T-helper 17 cell (primary cell): ENCODE measurements at places on chromosomes 1 and 21.

DNA sequence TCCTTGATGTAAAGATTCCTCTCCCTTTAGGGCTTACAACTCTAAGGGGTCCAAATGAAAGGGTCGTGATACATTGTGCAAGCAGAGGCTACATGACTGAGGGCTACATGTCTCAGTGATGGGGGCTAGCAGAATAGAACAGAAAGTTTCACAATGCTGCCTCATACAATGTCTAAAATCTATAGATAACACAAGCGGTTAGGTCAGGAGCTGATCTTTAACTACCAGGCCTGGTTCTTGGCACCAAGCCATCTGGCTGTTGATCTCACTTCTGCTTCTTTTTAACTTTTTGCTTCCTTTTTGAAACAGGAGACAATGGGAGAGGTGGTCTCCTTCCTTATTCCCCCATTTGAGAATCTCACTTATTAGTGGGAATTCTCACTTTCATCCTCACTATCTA is 710.2 kb downstream of the AMY1C start:
- H3K36me3 ChIP-seq: no peaks in the 10 kb centered on the region
- H3K4me3 ChIP-seq: no peak overlapping the region
- no peaks in the 10 kb centered on the region for H3K27me3 ChIP-seq
- no peak overlapping the region for H3K27ac ChIP-seq

DNA sequence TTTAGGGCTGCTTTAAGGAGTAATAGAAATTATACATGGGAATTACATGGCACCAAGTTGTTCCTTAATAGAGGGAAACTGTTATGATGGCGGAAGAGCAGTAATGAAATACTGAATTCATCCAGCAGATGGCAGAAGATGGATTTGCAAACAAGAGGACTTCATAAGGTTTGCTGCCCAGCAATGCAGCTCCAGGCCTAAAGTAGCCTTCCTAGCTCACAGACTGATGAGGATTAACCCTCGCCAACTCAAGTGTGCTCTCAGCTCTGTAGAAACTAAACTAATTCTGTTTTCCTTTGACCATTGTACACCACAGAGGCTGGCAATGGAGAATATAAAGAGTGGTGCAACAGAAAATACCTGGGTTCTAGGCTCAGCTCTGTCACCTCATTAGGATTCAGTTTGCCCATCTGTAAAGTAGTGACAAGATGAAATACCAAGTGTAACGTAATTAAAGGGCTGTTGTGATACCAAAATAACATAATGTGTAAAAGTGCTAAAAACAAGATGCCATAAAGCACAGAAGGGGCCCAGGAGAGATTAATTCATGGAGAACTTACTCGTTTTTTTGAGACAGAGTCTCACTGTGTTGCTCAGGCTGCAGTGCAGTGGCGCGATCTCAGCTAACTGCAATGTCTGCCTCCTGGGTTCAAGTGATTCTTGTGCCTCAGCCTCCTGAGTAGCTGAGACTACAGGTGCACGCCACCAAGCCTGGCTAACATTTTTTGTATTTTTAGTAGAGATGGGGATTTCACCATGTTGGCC is 102.4 kb upstream of the SERBP1 start:
- peaks cover 20% of the 10 kb centered on the region for H3K27me3 ChIP-seq
- no peak overlapping the region for H3K27ac ChIP-seq
- H3K4me3 ChIP-seq: no peak overlapping the region
- H3K4me1 ChIP-seq: no peaks in the 10 kb centered on the region
- DNase-seq: no peak
- H3K36me3 ChIP-seq: no peaks in the 10 kb centered on the region

GRCh38 chr1:193144999-193145398 is 23.2 kb downstream of the CDC73 start:
- peaks cover 15% of the 10 kb centered on the region for H3K4me1 ChIP-seq
- no peak for DNase-seq
- peaks cover 10% of the 10 kb centered on the region for H3K36me3 ChIP-seq
- H3K27me3 ChIP-seq: no peaks in the 10 kb centered on the region
- no peak overlapping the region for H3K27ac ChIP-seq

- DNase-seq: no peak
- H3K4me1 ChIP-seq: peaks cover 2% of the 10 kb centered on the region
- no peaks in the 10 kb centered on the region for H3K36me3 ChIP-seq
- H3K27ac ChIP-seq: no peak overlapping the region
Observed at GRCh38 chr1:165143437-165144065, 213.0 kb downstream of the LMX1A start.

- H3K27me3 ChIP-seq: no peaks in the 10 kb centered on the region
- no peaks in the 10 kb centered on the region for H3K36me3 ChIP-seq
- no peak overlapping the region for H3K27ac ChIP-seq
- H3K4me3 ChIP-seq: no peak overlapping the region
- no peak for DNase-seq
- no peaks in the 10 kb centered on the region for H3K4me1 ChIP-seq
Observed at GRCh38 chr1:55898181-55898580, 681.2 kb downstream of the PLPP3 start.

- H3K4me3 ChIP-seq: peak overlapping the region; percentile 96
- peaks cover 21% of the 10 kb centered on the region for H3K4me1 ChIP-seq
- H3K27ac ChIP-seq: peak overlapping the region; percentile 63
- H3K36me3 ChIP-seq: peaks cover 3% of the 10 kb centered on the region
- H3K27me3 ChIP-seq: peaks cover 24% of the 10 kb centered on the region
Observed at GRCh38 chr1:111739925-111740765, 950 bp upstream of the INKA2 start.
